ENCODE measurements at places on chromosomes 2 and 18.

GRCh38 chr2:42567364-42567763 lies 1.1 kb upstream of the MTA3 start:
- DNase-seq, result no peak

- no peak for DNase-seq
These were observed 53.9 kb upstream of the CD302 start for GRCh38 chr2:159851941-159852340.

DNA sequence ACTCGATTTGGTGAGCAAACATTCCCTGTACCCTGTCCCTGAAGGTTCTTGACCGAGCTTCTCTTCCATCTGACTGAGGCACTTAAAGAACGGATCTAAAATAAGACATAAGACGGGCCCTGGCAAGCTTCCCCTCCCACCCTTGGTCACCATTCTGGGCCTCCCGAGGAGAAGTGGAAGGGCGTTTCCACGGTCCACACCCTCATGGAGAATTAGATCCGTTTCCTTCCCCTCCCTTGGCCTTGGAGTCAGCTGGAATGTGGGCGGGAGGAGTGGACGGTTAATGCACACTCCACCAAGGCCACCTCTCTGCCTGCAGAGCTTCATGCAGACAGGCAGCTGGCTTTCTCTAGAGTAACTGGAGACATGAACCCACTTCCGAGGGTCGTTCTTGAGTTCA lies 257.3 kb upstream of the APCDD1 start:
- no peak for DNase-seq

DNA sequence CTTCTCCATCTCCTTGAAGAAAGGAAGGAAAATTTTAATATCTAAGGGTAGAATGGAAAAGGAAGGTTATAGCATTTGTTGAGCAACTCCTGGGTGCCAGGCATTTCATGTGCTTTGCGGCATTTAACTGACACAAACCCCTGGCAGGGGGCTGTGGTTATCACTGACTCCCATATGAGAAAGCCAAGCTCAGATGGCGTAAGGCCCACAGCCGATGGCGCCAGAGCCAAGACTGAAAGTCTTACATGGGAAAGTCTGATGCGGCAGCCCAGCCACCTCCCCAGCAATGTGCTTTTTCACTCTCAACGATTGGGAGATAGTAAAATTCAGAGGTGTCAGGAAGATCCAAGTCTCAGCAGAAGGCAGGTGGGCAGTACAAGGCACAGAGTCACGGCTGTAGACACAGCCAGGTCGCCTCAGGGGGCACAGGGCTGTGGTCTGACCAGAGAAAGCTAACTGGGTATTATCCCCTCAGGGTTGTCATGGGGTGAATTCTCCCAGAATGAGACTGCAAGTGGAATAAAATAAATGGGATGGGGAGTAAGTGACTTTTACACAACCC lies 324.2 kb upstream of the NCKAP5 start:
- no peak for DNase-seq

DNA sequence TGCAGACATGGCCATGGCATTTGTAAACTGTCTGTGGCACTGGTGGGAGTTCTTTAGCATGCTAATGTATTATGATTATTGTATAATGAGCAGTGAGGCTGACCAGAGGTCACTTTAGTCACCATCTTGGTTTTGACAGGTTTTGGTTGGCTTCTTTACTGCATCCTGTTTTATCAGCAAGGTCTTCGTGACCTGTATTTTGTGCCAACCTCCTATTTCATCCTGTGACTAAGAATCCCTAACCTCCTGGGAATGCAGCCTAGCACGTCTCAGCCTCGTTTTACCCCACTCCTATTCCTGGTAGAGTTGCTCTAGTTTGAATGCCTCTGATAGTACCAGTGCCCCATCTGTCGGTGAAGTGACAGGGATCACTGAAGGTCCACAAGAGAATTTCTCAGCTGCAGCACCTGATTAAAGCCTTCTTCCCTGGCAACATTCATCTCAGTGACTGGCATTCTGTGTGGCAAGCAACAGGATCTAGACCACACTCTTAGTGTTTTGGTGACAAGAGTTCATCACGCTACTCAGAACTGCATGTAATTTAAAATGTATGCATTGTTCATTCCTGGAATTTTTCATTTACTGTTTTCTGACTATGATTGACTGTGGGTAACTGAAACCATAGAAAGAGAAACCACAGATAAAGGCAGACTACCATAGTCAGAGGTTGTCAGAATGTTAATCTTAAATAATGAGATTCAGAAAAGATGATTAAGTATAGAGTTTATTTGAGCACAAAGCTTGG lies 43.0 kb upstream of the GPR39 start:
- DNase-seq, result no peak

DNA sequence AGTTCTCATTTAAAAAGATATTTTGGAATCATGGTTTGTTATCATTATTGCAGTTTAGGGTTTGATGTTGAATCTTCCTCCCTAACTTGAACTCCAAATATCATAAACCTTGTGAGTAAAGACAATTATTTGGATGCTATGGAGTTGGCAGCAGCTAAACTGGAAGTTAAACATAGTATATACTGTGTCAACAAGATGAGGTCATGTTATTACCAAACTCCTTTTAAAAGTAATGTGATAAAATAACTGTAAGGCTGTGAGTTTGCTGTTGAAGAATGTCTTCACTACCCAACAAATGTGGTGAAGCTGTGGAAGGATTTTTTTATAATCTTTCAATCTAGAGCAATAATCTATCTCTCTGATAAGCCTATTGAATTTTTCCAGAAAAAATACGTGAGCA lies 16.0 kb downstream of the DNAH6 start:
- no peak for DNase-seq

DNA sequence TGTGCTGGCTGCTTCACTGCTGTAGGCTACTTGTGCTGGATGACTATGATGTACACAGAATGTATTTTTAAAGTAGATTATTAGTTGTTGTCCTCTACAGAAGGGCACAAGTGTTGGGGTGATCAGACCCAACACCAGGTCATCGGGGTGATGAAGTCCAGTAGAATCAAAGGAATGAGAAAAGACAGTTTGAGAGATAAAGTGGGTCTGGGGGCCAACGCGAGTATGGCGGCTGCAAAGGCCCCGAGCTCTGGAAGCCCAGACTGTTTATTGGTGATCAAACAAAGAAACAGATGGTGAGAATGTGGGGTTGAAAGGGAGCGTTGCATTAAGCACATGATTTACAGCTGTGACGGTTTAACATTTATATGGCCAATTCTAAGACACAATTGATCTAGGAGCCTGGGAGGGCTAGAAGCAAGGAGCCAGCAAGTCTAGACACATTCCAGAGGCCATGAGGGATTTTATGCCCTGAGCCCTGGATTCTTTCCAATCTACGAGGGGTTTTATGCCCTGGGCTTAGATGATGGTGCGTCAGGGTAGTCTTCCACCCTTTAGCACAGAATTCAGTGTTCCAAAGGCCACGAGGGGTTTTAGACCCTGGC lies 153.5 kb downstream of the AGPS start:
- DNase-seq, result no peak

- DNase-seq, result no peak
These were observed 7.7 kb upstream of the SULT1C4 start for GRCh38 chr2:108370080-108370479.

GRCh38 chr2:39215545-39215944 lies 28.2 kb downstream of the CDKL4 start:
- no peak for DNase-seq

DNA sequence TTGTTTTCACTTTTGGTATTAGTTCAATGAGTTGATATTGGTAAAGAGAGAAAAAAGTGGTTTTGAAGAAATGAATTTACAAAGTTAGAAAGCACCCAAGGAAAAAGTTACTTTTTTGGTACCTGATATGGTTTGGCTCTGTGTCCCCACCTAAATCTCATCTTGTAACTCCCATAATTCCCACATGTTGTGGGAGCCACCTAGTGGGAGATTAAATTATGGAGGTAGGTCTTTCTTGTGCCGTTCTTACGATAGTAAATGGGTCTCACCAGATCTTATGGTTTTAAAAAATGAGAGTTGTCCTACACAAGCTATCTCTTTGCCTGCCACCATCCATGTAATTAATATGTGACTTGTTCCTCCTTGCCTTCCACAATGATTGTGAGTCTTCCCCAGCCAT lies 965.6 kb upstream of the NRXN1 start:
- no peak for DNase-seq

GRCh38 chr2:8438996-8439395 lies 242.9 kb upstream of the ID2 start:
- DNase-seq, result no peak

GRCh38 chr2:197558393-197558792 lies 42.5 kb downstream of the MOB4 start:
- no peak for DNase-seq

- DNase-seq, result no peak
These were observed 197.4 kb upstream of the NCKAP5 start for GRCh38 chr2:133765658-133766057.

GRCh38 chr18:10519366-10519765 lies 6.5 kb upstream of the NAPG start:
- no peak for DNase-seq

GRCh38 chr2:135882415-135882814 lies 6.2 kb upstream of the MCM6 start:
- no peak for DNase-seq

GRCh38 chr18:12911025-12911928 lies 27.2 kb upstream of the PTPN2 start:
- DNase-seq, result no peak

DNA sequence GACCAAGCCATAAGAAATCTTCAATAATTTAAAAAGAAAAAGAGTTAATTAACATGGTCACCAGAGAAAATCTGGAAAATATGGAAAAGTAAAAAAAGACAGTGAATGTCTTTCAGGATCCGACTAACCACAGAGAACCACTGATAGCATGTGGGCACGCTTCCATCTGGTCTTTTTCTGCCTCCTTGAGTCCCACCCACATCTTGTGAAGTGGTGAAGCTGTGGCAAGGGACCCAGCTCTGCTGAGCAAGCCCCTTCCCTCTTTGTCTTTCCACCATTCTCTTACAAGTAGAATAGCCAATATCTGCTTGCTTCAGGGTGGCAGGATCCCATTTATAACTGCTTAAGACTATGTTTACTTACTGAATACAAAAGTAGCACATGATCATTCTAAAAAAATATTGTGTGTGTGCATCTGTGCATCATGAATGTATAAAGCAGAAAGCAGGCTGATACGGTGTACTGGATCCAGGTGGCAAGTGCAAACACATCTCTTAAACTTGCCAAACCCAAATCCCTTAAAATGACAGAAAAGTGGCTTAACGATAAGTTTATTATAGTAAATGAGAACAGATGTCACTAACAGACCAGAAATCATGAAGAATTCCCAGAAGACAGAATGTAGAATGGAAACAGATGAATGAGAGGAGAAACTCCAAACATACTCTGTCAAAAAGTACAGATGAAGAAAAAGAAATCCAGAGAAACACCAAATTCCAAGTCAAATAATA lies 52.3 kb downstream of the FOXI3 start:
- no peak for DNase-seq

- no peak for DNase-seq
These were observed 48.6 kb upstream of the RAPH1 start for GRCh38 chr2:203583701-203584100.

DNA sequence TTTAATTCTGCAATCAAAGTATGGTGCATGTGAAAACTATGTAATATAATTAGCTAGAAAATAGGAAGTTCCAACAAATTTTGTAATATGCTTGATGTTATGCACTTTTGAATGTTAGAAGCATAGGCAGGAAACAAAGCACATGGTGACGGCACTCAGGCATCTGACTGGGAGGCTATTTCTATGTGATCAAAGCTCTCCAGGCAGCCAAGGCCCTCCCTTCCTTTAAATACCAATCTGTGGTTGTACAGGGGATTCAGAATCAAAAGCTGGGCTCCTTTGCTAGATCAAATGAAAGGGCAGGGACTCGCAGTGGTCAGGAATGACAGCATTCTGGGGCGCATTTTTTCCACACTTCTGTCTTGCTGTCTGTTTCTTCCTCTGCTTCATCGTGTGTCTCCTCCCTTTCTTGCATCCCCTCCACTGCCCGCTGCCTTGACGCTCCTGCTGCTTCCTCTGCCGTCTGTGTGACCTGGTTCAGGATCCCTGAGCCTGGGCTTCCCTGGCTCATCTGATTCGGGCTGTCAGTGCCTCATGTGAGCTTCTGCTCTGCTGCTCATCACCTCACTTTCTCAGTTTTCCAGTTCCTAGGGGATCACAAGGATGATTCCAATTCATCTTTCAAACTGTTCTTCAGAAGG lies 30.9 kb downstream of the TMEM182 start:
- DNase-seq, result no peak

DNA sequence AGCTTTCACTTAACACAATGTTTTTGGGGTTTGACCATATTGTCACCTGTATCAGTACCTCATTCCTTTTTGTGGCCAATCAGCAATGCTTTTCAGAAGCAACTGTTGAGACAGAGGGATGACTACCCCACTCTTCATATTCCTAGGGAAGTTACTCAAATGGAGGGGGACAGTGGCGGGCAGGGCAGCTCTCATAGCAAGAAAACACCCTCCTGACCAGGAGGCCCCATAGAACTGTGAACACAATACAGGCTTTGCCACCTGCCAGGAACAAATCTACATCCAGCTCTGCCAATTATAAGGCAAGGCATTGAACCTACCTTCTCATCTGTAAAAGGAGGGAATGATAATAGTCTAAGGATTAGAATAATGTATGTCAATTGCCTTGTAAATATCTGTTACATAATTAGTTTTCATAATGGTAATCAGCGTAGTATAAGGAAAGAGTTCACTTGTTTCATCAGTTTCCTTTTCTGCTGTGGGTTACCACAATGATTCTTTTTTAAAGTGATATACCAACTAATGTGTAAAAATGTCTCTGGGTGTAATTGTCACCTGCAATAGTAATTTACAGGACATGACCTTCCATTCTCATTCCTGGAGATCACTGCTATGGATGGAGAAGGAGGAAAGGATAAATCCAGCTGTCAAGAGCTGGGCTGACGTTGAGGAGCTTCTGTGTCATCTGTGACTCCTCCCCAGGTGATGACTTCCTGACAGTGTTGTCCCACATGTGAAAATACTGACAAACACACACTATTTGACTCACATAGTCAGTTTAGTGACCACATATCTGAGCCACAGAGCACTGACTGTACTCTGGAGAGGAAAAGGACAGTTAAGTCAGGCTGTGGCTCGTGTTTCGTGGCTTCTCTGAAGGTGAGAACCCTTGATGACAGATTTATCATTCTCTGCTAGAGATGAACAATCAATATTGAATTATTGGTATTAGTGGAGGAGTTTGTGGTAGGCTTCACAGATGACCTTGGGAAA lies 13.5 kb downstream of the ALPK2 start:
- DNase-seq, result no peak

- DNase-seq, result no peak
These were observed 98.6 kb upstream of the NFU1 start for GRCh38 chr2:69535817-69536241.

DNA sequence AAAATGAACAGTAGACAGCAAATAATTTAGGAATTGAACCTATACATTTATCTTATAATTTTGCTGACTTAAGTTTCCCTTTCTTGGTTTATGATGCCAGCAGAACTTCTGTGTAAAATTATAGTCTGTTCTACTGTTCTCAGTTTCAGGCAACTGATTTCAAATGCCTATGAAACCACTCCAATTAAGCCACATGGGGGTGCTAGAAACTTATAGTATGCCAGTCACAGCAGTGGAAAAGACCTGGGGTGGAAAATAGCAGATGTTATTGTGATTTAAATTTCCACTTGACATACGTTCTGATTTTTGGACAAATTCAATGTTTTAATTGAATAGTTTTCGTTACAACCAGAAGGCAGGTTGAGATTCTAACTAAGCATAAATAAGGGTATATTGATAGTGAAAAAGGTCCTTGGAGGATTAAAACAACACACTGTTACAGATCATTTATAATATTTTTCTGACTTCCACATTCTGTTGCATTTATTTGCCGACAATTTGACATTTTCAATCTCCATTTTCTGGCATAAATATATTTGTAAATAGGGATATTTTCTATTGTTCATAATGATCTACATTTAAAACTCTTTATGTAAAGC lies 61.4 kb downstream of the CPS1 start:
- DNase-seq, result peak; percentile 12

- DNase-seq, result peak; percentile 41
These were observed 71.0 kb downstream of the HS1BP3 start for GRCh38 chr2:20579866-20580265.

Data from dorsolateral prefrontal cortex (tissue), 122 donors.